Memory B cell (primary cell): ENCODE measurements at places on chromosomes 7 and 10.

DNA sequence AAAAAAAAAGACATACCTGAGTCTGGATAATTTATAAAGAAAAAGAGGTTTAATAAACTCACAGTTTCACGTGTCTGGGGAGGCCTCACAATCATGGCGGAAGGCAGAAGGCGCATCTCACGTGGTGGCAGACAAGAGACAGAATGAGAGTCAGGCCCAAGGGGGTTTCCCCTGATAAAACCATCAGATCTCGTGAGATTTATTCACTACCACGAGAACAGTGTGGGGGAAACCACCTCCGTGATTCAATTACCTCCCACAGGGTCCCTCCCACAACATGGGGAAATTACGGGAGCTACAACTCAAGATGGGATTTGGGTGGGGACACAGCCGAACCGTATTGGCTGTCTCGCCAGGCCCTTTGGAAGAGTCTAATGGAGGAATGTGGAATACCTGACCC lies 9.0 kb upstream of the MAFK start:
- DNase-seq = no peak

DNA sequence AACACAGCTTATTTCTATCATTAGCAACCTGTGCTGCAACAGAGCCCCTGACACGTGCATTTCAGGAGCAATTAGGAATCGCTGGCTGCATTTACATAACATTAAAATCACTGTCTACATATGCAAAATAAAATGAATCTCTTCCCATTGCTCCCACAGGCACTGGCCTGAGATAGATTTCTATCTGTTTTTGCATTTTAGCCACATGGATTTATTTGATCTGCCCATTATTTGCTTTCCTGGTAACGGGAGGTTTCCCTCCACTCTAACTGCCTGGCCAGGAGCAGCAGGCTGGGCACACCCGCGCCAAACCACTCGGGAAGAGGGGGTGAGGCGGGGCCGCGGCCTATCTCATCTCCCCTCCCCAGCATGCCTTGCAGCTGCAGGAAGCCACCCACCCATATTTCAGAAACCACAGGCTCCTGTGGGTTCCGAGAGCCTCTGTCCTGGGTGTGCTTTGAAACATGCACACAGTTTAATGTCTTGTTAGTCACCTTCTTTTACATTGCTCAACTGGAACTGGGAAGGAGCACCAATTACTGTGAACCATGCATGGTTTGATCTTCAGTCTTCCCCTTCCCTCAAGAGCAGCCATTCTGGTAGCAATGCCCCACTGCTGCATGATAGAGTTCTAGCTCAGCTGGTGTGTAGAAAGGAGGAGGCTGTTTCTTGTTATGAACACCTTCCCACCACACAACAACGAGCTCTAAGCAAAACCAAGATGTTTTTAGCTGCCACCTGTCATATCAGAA lies 37.7 kb upstream of the IKZF1 start:
- DNase-seq = no peak

GRCh38 chr10:98039690-98040381 lies 9.4 kb upstream of the CRTAC1 start:
- no peak for DNase-seq

- DNase-seq = no peak
These were observed 123.4 kb downstream of the NEURL1 start for GRCh38 chr10:103616705-103617601.

DNA sequence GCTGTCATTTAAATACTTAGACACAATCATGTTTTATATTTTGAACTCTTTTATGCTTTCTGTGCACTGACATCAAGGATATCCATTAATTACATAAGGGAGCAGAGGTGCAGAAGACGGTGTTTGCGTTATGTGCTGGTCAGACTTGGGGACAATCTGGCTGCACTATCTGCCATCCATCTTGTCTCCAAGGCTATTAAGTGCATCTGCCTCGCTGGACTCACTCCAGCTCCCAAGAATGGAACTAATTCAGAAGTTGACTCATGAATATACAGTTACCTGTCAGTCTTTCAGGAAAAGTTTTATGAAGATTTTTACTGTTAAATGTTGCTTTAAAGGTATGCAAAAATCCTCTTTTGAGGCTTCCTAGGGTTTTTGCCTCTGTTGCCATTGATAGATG lies 391.0 kb downstream of the SUGCT start:
- DNase-seq = no peak

GRCh38 chr10:27373566-27374160 lies 130.4 kb upstream of the RAB18 start:
- no peak for DNase-seq

GRCh38 chr10:19956516-19957032 lies 140.3 kb downstream of the PLXDC2 start:
- DNase-seq = no peak

- DNase-seq = no peak
These were observed 316.6 kb downstream of the PLXDC2 start for GRCh38 chr10:20132816-20133215.

DNA sequence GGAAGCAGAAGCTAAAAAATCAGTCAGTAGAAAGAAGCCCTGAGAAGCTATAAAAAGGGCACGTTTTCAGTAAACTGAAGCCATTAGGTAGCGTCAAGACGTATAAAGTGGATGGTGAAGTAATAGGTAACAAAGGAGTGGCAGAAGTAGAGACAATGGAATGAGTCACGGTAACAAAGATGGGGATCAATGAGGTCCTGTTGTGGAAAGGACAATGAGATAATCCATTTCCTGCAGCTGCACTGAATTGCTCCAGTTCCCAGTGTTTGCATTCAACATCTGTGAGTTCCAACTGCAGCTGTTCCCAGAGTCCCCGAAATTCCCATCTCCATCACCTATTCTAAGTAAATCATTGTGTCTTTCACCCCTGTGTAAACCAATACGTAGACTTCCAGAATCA lies 4.8 kb upstream of the HYCC1 start:
- no peak for DNase-seq

- no peak for DNase-seq
These were observed 3.3 kb downstream of the MAPK8 start for GRCh38 chr10:48309711-48310226.

DNA sequence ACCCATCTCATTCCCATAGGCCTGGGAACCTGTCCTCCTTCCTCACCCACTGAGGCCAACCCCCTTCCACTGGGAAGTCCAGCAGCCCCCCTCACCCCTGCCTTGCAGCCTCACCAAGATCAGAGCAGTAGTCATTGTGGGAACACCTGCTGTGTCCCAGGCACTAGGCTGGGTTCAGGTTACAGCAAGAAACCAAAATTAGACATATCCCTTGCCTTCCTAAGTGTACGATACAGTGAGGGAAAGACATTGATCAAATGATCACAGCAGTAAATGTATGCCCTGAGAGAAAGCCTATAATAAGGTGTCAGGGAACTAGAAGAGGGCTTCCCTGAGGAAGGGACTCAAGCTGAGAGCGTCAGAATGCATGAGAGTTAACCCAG lies 17.0 kb upstream of the C10orf105 start:
- no peak for DNase-seq
